Cortex of kidney (tissue), 1 donor: ENCODE measurements at places on chromosomes 7 and 10.

GRCh38 chr10:123395906-123396305 lies 241.7 kb downstream of the BUB3 start:
- no peak for DNase-seq

DNA sequence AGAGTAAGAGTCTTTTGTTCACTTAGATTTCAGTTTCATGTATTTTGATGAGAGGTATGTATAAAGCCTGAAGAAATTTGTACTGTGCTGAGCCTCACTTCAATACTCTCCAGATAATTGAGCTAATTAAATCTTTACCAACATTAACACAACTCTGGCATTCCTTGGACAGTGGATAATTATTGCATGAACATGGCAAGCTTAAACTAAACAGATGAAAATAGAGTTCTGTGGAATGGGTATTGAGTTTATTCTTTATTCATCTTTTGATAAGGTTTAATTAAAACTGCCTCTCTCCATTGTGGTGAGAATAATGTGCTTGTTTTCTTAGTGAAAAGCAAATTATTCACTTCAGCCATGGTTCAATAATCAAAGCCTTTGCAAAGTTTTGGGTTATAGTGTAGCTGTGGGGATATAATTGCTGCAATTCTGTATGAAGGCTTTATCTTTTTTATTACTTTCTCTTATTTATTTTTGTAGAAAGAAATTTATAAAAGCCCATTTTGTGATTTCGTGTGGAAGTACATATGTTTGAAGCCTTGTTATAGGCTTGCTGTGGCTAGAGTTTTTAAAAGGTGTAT lies 126.4 kb upstream of the FZD1 start:
- DNase-seq = no peak

- no peak for DNase-seq
Observed at GRCh38 chr7:19852192-19852591, 78.8 kb upstream of the TMEM196 start.

DNA sequence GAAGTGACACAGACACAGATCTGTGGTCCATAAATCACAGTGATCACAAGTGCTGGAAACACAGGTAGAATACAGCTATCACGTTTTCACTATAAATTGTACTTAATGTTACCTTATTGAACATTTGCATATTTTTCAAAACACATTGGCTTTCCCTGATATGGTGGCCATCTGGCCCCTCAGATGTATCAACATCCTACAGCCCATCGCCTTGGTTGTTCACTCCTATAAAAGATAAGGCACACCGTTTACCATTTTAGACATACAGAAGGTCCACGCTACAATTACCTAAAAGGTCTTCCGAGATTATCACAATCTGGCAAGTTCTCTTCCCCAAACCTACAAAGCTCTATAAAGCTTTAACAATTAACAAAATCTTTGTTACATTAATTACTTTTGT lies 91.4 kb downstream of the SRPK2 start:
- DNase-seq = no peak

DNA sequence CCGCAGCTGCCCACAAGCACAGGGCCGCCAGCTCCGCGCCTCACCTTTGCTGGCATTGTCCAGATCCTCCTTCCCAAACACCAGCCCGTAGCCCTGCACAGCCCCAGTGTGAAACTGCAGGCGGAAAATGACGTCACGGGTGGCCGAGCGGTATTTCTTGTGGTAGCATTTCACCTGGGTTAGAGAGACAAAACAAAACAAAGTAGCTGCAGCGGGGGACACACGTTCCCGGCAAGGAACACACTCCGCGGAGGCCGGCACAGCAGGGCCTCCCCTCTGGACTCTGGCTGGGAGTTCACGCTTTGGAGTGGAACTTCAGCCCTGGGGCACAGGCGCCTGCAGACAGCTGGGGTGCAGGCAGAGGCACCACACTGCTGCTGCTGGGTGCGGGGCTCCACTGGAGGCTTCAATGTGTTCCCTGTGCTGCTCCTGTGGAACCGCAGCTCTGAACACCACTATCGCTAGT lies 181.1 kb downstream of the TNS3 start:
- no peak for DNase-seq
